ENCODE measurements at places on chromosomes 3 and 15. TPM values are rescaled to one million over a fixed set of nuclear protein-coding genes. Genes with fewer than 3 reads are reported as not detected.

- no peak for DNase-seq
Observed at GRCh38 chr15:69451951-69452691, 497 bp upstream of the RPLP1 start.

DNA sequence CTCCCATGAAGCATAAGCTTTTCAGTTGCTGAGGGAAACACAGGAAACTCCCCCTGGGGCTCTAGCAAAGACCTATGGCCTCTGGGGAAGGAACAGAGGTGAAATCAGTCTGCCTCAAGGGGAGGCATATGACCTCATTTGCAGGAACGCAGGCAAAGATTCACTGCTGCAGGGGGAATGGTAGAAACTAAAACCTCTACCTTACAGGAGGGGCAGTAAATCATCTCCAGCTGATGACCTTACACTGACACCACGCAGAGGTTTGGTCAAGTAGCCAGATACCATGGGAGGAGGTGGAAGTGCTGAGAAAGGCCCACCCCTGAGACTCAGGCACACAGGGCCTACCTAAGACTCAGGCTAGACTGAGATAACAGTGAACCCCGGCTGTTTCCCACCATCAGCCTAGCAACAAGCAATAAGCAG lies 81.1 kb downstream of the RAD18 start:
- no peak for DNase-seq

DNA sequence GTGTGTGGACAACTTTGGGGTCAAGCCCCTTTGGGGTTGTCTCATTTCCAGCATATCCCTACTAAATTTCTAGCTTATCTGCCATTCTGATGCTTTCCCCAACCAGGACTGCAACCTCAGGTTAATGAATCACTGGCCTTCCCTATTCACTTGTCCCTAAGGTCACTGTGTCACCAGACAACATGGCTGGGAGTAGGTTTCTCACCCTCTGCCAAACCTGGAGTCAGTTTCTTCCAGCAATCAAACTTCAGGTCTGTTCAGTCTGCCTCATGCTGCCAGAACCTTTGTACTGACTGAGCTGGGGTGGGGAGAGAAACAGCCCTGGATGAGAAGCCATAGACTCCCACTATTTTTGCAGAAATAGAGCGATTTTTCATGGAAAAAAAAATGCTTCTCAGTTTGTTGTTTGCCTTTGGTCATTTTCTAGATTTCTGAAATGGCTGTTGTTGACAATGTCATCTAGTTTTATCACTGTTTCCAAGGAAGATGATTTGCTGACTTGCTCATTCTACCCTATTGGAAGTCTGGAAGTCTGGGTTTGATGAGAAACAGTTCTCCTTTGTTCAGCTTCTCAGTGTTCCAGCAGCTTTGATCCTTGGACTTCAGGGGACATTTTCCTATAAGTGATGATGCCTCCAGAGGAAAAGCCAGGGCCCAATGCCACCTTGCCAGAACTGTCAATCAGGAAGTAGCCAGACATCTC lies 74.8 kb upstream of the IL12A start:
- DNase-seq: no peak

- DNase-seq: no peak
Observed at GRCh38 chr3:10347648-10348403, 26.9 kb upstream of the SEC13 start.

DNA sequence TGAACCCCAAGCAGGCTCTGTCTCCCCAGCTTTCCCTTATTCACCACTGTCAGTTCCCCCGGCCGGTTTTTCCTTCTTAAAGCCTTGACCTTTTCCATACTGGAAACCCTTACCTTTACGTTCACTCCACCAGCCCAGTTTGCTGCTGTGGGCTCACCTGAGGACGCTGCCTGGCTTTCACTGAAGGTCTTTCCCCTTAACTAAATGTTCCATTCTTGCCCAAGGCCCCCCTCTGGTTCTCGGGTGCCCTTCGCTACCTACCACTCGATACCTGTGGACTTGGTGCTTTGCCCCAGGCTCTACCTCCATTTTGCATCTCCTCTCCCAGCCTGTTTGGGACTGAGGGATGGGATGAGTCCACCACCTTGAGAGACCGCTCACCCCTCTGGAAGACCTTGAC lies 851 bp downstream of the AP2M1 start:
- no peak for DNase-seq

- DNase-seq: no peak
Observed at GRCh38 chr3:136612512-136612911, 139.7 kb downstream of the STAG1 start.

The SEMA3G gene
- total RNA-seq: 0.16 TPM

The GRAMD1C gene
- total RNA-seq: 0.47 TPM

Measured in CD8-positive, alpha-beta memory T cell (primary cell).